ENCODE measurements at places on chromosomes 1 and 21.

GRCh38 chr1:39958403-39959200 is 3.7 kb downstream of the MFSD2A start:
- no peak for DNase-seq

GRCh38 chr1:189103956-189104355 is 1373.7 kb downstream of the BRINP3 start:
- no peak for DNase-seq

GRCh38 chr1:41135196-41135947 is 106.7 kb downstream of the SCMH1 start:
- no peak for DNase-seq

- no peak for DNase-seq
Measured at GRCh38 chr1:222023025-222023424, 281.1 kb upstream of the DUSP10 start.

GRCh38 chr1:24965571-24965930 is 35.5 kb upstream of the RUNX3 start:
- DNase-seq = no peak

DNA sequence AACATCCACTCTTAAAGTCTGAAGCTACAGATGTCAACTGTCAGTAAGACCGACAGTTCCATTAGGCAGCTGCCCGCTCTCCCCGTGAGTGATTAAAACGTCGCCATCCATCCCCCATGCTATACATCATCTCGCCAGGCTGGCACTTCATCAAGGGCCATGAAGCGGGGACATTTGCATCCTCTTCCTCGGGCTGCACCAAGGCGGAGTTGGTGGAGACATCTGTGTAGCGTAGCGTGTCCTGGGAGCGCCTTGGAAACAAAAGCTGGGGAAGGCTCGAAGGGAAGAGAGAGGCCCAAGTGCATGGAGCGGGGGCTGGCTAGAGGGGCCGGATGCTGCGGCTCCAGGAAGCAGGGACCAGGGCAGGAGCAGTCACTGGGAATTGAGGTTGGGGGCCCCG is 250.1 kb downstream of the KAZN start:
- DNase-seq = no peak

DNA sequence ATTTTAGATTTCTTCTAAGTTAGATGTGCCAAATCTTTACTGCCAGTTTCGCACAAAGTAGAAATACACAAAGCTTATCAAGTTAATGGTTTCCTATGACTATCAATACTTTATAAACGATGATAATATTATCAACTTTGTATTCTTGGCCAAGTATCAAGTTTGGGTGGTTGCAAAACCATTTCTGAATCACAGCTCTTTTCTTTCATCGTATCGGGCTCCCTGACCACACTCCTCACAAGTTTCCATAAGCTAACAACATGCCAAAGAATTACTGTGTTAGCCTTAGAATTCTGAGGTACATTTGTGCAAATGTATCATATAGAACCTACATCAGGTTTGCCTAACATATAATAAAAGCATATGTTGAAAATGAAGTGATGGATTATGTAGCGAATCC is 311.0 kb downstream of the KCTD3 start:
- DNase-seq = no peak

DNA sequence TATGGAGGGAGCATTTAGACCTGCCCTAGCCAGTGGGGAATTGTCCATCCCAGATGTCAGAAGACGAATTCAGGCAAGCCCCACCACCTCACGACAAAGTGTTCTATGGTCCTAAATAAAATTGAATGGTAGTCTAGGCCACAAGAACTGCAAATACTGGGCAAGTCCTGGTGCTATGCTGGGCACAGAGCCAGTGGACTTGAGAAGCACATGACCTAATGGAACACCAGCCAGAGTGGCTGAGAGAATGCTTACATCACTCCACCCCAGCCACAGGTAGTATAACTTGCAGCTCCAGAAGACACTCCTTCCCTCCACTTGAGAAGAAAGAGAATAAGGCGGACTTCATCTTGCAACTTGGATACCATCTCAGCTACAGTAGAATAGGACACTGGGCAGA is 567.3 kb upstream of the CXADR start:
- DNase-seq = no peak

- no peak for DNase-seq
Measured at GRCh38 chr1:228794173-228794572, 58.9 kb downstream of the RHOU start.

DNA sequence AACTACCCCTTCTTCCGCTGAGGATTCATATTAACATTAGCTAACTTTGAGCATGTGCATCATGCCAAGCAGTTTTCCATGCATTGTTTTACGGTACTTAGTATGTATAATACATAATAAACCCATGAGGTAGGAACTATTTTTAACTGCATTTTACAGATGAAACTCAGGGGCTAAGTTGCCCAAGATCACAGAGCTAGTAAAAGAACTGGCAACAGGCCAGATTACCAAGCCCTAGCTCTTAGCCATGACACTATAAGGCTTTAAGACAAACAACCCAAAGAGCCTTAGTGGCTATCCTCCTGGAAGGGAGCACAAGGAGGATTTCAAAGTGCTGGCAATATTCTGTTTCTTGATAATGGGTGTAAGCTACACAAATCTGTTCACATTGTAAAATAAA is 6.1 kb downstream of the AK2 start:
- DNase-seq = no peak

DNA sequence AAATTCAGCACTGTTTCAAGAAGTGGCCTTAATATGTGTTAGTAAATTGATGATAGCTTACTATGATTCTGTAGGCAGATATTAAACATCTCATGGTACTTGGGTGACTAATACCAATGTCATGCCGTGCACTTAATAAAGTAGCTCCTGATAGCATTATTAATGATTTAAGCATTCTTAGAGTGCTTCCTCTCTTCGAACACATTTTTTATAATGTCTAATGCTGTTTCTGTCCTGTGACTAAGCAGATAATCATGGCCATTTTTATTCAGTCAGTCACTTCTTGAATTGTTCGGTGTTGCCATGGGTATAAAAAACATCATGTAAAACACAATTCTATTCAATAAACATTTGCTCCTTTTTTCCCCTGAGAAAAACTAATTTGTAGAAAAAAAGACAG is 804.6 kb upstream of the ADGRL4 start:
- DNase-seq = no peak

All from stimulated activated CD4-positive, alpha-beta T cell treated with anti-CD3 and anti-CD28 coated beads, Interleukin-1b, Interleukin-23, amount 100 ng/mL, for 24 hours (primary cell).